NCI-H526 (cell line): ENCODE measurements at places on chromosomes 3 and 15.

- no peak for DNase-seq
Observed at GRCh38 chr3:45178183-45179023, 32.2 kb upstream of the CDCP1 start.

- no peak for DNase-seq
Observed at GRCh38 chr3:154050766-154051165, 70.4 kb upstream of the ARHGEF26 start.

GRCh38 chr15:89803941-89804800, 10.5 kb downstream of the ANPEP start:
- no peak for DNase-seq

- no peak for DNase-seq
Observed at GRCh38 chr15:77187751-77188464, 117.0 kb upstream of the TSPAN3 start.

DNA sequence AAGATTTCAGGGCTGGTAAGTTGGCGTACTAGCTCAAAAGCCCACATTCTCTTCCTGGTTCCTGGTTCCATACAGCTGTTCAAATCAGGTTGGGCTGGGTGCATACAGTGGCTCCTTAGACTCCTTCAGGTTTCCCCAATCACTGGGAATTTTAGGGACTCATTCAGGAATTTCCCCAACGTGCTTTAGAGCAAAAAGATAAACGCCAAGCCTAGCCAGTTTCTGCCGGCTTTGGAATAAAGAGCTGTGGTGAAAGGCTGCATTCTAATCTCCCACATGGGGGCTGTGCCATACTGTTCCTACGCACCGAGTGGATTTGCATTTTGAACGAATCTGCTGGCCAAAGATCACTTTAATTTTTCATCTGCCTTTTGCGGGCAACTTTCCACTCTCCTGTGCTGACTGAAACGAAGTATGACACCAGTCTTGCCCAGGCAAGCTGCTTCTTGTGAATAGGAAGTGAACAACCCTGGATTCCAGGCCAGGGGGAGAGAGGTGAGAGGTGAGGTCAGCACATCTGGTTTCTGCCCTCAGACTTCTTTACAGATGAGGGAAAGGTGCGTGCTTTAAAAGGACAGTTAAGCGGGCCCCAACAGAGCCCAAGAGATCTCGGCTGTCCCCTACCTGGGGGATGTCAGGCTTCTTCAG, 184.2 kb upstream of the PDZRN3 start:
- DNase-seq, result peak; percentile 32

DNA sequence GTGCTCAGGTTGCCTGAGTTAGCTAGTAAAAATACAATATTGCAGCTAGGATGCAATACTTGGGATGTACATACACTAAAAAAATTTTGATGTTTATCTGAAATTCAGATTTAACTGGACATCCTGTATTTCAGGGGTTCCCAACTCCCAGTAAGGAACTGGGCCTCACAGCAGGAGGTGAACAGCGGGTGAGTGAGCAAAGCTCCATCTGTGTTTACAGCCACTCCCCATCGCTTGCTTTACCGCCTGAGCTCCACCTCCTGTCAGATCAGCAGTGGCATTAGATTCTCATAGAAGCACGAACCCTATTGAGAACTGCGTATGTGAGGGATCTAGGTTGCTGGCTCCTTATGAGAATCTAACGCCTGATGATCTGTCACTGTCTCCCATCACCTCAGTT, 285.1 kb upstream of the PROK2 start:
- no peak for DNase-seq

DNA sequence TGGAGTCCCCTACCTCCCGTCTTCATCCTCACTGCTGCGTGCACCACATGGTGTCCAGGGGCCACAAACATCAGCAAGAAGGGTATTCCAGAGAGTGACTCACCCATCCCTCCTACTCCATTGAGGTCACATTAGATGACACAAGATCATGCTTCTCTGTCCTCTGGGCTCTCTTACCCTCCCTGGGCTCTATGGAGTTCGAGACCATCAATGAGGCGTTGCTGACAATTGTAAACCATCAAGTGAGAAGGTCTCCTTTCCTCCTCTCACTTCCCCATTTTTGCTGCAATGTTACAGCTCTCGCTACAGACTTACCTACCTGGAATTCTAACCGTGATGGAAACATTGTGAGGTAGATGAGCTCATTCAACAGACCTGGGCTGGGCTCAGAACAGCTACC, 51.7 kb downstream of the HMCES start:
- DNase-seq, result no peak

- no peak for DNase-seq
Observed at GRCh38 chr15:41013691-41014414, 60.6 kb downstream of the CHAC1 start.

DNA sequence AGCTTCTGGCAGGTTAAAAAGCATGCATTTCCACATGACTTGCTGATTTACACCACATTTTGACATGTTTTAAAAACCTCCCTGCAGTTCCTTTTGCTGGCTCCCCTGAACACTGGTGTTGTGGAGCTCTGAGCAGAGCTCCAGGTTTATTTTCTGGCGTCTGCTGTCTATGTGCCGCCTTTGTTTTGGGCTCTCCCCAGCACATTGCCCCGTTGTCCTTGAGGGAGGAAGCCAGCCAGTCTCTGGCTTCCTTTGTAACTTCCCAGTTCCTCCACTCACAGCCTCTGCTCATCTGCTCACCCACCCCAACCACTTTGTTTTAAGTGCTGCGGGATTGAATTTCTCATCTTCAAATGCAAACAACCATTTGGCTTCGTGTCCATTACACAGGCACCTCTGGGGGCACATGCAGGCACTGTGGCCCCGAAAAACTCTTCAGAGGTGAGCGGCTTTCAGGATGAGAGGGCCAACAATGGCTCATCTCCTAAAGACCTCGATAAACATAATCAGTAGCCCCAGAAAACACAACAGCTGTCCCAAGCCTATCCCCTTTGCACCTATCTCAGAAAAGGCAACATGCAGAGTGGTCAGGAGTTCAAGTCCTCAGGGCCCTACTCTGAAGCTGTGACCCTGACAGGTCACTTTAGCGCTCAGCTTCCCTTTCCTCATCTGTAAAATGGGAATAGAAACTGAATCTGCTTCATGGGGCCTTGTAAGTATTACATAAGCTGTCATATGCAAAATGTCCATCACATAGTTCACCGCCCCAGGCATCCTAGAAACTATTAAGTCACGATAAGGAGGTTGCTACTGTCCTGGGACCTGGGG, 1.3 kb upstream of the MEF2A start:
- DNase-seq, result no peak

- no peak for DNase-seq
Observed at GRCh38 chr3:170725285-170725731, 139.4 kb upstream of the SLC7A14 start.

GRCh38 chr3:29466442-29466841, 185.6 kb downstream of the RBMS3 start:
- no peak for DNase-seq

- no peak for DNase-seq
Observed at GRCh38 chr3:194382196-194382891, 12.8 kb upstream of the LRRC15 start.

DNA sequence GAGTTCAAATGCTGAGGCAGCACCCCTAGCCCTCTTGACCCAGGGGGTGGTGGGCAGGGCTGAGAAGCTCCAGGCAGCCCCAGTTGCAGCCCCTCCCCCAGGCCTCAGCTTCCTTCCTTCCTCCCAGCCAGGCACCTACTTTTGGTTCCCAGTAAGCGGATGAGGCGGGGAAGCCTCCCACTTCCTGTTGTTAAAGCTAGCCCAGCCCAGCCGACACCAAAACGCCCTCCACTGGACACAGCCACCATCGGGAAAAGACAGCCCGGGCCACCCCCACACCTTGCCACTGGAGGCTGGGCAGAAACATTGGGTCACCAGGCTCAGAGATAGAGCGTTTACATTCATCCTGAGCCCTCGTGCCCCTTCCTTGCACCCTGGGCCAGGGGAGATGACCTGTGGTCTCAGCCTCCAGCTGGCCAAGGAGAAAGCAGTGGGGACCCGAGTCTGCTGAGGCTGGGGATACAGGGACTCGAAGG, 3.5 kb downstream of the DUSP7 start:
- peak; percentile 33 for DNase-seq

DNA sequence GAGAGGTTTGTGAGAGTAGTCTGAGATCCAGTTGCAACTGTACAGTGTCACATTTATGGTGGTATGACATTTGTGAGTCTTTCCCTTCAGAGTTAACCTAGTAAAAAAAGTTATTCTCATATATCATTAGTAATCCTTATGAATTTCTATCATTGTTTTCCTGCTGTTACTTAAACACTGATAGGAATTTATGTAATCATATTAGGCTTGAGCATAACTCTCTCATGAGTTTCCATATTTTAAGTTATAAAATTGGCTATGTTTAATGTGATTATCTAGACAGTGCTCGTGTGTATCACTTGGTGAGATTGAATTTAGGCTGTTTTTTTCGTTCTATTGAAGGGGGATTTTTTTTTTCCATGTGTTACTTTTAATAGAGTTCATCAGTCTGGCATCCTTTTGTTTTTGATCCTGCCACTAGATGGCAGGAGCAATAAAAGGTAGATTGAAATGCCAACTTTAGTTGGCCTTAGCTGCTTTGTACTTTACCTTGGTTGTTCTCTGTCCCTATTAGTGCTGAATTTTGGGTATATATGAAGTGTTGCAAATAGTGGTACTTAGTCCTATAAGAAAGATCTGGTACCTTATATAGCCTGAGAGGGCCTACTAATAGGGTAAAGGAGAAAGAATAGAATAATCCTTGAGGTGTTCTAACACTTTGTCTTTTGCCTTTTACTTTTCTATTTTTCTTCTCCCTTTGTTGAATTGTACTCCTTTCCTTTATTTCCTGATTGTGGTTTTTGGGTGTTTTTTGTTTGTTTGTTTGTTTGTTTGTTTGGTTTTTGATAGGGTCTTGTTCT, 17.9 kb downstream of the STT3B start:
- DNase-seq, result peak; percentile 48

GRCh38 chr3:131756405-131756804, 253.6 kb upstream of the MRPL3 start:
- DNase-seq, result no peak

DNA sequence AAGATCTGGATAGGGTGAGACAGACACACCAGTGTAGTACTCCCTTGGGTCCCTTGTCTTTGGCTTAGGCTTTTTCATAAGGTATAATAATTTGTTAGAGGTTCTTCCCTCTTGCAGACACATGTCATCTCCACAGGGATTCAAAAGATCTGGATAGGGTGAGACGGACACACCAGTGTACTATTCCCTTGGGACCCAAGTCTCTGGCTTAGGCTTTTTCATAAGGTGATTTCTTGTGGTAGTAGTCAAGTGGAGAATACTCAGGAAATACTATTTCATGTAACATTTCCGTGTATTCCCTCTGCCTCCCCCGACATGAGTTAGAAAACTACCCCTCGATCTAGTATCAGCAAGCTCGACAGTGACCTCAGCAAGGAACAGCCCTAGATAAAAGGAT, 954 bp upstream of the MAPKBP1 start:
- no peak for DNase-seq

- DNase-seq, result no peak
Observed at GRCh38 chr3:105139881-105140560, 226.7 kb upstream of the ALCAM start.

GRCh38 chr3:40713795-40714194, 189.0 kb downstream of the ZNF621 start:
- no peak for DNase-seq

DNA sequence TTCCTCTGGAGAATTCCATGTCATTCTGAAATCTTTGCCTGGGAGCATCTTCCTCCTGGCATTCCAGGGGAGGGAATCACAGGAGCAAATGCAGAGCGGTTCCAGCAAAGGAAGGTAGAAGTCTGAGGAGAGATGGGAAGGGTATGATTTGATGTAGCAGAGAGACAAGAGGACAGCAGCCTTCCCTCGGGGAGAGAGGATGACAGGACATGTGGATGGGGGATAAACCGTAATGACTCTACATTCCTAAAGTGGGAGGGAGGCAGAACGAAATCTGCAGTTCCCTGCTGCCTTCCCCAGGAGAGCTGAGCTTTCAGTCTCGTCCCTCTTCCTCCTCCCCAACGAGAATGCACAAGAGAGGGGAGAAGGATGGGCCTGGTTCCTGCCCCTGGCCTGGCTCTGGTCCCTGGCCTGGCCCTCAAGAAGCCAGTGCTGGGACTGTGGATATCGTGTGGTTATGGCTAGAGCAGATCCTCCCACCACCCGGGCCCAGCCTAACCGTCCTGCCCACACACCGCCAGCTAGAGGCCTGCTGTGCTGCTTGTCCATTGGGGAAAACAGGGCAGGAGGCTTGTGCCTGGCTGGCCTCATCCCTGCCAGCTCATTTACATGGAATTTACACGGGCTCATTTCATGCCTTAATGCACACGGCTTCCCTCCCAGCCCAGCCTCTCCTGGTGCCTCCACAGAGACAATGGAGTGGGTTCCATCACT, 26.6 kb downstream of the SEMA7A start:
- peak; percentile 96 for DNase-seq

GRCh38 chr3:169387751-169388696, 275.5 kb downstream of the MECOM start:
- no peak for DNase-seq
